HuH-7.5 (cell line): ENCODE measurements at places on chromosomes 3 and 15.

DNA sequence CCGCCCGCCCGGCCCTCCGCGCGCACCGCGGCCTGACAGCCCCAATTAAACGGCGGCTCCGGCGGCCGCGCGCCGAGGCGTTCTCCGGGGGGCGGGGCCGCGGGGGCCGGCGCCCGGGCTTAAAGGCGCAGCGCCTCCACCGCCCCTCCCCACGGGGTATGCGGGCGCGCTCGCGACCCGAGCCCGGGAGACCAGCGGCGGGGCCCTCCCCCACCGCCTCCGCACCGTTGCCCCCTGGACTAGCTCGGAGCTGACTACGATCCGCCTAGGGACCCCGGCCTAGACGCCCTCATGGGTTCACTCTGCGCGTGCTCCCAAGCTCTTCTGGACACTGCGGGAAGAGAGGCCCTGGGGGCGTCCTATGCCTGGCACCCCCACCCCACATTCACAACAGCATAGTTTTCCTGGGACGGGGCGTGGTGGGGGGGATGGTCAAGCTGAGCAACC lies at the start of gene DUSP7:
DUSP7 (minus strand) TSS at position 51 of the 447 bp plus-strand sequence. CDS start 205 bp downstream, outside the sequence.
- peak; percentile 68 for DNase-seq

DNA sequence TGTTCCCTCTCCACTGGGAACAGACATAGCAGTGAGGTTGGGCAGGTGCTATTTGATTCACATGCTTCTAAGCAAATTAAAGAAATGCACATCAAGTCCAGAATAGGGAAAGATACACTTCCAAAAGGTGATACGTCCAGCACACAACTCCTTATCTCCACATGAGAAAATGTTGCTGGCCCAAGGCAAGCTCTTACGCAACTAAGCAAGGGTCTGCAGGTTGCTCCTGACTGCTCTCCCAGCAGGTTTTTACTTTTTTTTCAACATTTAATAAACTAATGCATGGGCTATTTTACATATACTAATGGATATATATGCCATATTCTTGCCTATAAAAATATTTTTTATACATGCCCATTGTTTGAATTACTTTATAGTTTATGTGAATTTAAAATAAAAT lies 818.5 kb upstream of the ROBO1 start:
- no peak for DNase-seq

DNA sequence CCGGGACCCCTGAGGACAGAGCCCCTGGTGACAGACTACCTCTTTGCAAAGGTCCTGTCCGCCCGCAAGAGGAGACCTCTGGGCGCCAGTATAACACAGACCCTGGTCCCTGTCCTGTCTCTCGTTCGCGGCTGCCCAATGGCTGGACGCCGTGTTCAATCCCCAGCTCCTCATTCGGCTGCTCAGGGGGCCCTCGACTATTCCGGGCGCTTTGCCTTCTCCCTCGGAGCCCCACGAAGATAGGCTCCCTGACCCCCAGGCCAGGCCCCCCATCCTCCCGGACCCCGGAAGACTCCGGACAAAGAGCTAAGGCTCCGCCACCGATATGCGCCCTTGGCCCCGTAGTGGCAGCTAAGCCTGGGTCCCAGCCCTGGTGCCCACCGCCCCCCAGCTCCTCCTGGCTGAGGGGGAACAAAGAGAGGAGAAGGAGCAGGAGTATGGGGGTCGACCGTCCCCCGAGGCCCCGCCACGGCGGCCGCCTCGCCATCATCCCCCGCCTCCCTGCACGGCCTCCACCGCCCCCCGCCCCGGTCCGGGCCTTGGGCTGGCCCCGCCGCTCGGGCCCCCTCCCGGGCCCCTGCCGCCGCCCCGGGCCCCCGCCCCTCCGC lies 437 bp downstream of the CELSR3 start:
- no peak for DNase-seq

DNA sequence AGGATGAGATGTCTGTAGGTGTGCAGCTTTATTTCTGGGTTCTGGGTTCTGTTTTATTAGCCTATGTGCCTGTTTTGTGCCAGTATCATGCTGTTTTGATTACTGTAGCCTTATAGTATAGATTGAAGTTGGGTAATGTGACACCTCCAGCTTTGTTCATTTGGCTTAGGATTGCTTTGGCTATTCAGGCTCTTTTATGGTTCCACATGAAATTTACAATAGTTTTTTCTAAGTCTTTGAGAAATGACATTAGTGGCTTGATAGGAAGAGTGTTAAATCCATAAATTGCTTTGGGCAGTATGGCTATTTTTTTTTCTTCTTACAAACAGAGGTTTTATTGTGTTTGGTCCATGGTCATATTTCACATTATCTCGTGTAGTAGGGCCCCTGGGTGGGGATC lies 285.8 kb upstream of the GADL1 start:
- no peak for DNase-seq

- DNase-seq = no peak
Observed at GRCh38 chr3:172181932-172182586, 142.7 kb downstream of the FNDC3B start.

DNA sequence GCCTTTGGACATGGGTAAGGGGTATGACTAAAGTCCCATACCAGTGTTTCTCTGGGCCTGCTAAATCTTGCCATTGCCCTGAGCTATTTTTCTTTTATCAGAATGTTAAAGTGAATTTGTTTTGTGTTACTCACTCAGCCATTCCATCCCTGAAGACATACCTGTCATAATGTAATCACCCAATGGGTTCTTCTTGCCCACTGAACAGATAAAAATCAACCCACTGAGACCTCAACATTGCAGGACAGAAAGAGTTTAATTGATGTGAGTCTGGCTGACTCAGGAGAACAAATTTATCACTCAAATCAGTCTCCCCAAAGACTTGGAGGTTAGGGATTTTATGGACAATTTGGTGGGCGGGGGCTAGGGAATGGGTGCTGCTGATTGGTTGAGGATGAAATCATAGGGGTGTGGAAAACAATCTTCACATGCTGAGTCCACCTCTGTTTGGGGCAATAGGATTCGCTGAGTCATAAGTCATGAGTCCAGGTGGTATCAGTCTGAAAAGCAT lies 47.4 kb downstream of the ILDR1 start:
- no peak for DNase-seq

DNA sequence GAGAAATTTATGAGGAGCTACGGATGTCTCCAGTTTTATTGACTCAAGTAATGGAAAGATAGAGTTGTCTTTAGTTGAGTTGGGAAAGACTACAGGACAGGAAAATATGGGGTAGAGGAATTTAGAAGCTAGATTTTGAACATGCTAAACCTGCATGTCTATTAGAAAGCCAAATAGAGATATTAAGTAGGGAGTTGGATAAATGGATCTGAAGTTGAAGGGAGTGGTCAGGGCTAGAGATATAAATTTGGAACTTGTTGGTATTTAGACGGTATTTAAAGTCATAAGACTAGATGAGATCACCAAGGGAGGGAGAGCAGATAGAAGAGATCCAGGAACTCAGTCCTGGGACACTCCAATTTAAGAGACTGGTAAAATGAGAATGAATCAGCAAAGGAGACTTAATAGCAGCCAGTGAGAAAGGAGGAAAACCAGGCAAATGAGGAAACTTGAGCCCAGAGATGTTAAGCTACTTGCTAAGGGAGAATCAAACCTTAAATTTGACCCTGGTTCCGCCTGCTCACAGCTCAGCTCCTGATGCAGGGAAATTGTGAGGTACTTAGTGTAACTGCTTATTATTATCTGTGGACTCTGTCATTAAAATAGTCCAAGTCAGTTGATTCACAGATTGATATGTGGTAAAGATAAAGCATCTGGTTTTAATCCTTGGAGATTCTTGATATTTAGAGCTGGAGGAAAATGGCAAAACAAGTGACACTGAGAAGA lies 35.8 kb downstream of the ABI3BP start:
- no peak for DNase-seq

GRCh38 chr15:80210611-80211573 lies 41.1 kb downstream of the CTXND1 start:
- DNase-seq = no peak

GRCh38 chr3:44235604-44236484 lies 5.8 kb upstream of the TOPAZ1 start:
- DNase-seq = peak; percentile 29

- peak; percentile 83 for DNase-seq
Observed at GRCh38 chr15:101434032-101434920, 55.2 kb downstream of the PCSK6 start.

GRCh38 chr3:23550402-23550801 lies 255.4 kb upstream of the UBE2E1 start:
- no peak for DNase-seq

DNA sequence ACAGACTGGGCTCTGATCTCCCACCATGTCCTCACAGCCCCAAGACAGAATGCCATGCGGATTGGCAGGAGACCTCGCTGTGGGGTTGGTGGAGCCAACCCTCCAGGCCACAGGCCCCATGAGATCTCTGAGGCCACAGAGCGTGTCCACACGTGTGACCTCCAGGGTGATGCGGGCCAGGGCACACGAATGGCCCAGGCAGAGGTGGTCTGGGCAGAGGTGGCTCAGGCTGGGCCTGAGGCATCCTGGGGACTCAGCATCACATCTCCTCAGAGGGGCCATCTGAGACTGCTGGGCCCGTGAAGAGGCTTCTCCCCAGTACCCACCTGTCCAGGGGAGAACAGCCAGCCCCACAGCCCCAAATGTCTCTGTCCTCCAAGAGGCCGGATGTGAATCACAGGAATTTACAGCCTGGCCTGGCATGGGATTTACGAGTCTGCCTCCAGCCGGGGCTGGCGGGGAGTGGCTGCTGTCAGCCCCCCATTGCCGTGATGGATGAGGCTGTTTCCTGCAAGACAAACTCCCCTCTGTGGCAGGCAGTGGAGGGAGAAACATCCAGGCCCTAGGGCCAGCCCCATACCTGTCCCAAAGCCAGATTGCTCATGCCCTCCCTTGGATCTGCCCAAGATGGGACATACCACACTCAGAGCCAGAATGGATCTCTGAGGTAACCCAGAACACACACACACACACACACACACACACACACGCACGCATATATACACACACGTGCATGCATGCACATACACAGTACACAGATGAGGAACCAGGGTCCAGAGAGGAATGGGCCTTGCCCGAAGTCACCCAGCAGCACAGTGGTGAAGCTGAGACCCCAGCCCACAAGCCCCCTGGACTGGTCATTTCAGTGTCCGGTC lies 208.3 kb downstream of the TBC1D2B start:
- no peak for DNase-seq

- DNase-seq = no peak
Observed at GRCh38 chr15:99565049-99565298, 810 bp upstream of the MEF2A start.

- DNase-seq = no peak
Observed at GRCh38 chr15:48617619-48618018, 27.9 kb downstream of the FBN1 start.

DNA sequence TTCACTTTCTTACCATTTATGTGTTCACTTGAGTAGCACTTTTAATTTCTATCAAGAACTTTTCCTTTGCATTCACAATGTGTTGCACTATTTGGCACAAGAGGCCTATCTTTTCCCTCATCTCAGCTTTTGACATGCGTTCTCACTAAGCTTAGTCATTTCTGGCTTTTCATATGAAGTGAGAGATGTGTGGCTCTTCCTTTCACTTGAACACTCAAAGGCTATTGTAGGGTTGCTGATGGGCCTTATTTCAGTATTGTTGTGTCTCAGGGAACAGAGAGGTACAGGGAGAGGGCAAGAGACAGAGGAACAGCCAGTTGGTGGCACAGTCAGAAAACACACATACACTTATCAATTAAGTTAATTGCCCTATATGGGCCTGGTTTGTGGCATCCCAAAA lies 127.4 kb upstream of the MLF1 start:
- no peak for DNase-seq

DNA sequence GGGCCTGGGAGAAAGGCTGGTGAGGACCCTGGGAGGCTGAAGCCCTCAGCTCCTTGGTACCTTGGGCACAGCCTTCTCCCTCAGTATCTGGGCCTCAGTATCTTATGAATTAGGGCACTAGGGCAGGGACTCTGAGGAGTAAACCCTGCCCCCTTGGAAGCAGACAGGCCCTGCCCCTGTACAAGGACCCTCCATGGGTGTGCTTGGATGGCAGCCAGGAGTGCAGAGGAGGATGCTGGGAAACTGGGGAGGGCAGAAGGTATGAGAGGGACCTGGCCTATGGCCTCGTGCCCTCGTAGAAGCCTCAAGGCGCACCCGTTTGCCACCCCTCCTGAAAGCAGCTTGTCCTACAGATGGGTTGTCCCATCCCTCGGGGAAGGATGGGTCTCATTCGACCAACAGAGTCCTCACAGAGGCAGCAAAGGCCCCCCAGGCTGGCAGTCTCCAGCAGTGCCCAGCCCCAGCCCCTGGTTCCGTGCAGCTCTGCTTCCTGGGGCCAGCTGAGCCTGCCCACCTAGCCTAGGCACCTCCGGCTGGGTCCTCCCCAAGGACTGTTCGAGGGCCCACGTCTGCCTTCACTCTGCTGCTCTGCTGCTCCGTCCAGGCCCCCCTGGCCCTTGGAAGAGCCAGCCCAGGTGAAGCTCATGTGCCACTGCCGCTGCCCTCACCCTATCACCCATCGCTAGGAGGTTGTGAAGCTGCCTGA lies 15.3 kb upstream of the SEMA3F start:
- DNase-seq = no peak

GRCh38 chr3:183959214-183959613 lies 58.5 kb downstream of the ABCC5 start:
- DNase-seq = no peak

DNA sequence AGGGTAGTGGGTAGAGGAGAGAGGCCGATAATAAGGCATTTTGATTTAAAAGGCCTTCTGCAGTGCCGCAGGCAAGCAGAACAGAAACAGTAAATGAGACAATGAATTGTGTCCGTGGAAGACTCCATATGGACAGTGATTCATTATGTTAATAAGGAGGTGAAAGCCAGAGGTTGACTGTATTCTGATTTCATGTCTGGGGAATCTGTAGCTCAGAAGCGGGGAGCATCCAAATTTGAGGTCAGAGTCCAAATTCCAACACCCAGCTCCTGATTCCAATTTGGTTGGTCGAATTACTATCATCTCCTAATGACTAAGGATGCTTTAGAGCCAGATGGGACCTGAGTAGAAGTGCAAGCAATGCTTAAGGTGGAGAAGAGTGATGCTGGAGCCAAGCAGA lies 1.0 kb upstream of the TBC1D21 start:
- DNase-seq = no peak

GRCh38 chr3:155232605-155233004 lies 60.9 kb downstream of the STRIT1 start:
- no peak for DNase-seq

DNA sequence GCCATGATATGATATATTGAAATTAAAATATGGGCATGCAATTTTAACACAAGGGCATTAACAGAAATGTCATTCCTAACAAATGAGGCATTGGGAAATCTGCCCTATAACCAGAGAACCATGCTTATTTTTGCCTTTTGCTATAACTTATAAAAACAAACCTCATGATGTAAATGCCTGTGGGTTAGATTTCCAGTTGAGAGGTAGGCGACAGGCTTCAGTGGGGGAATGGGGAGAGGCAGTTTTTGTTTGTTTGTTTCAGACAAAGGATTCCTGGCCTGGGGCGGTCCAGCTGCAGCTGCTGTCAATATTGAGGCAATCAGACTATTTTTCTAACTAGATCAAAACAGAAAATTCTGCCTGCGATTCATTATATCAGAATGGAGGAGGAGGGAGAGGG lies 490.4 kb upstream of the CFAP20DC start:
- no peak for DNase-seq
